ENCODE measurements at places on chromosomes 2 and 18.

GRCh38 chr18:44388329-44388728 is 292.4 kb upstream of the SETBP1 start:
- no peak for DNase-seq

GRCh38 chr2:225052703-225053102 is 10.4 kb upstream of the DOCK10 start:
- DNase-seq, result peak; percentile 42

- peak; percentile 83 for DNase-seq
These were observed 24.9 kb downstream of the MTCL1 start for GRCh38 chr18:8730080-8730827.

- DNase-seq, result no peak
These were observed 333.4 kb downstream of the GBX2 start for GRCh38 chr2:235834781-235835180.

DNA sequence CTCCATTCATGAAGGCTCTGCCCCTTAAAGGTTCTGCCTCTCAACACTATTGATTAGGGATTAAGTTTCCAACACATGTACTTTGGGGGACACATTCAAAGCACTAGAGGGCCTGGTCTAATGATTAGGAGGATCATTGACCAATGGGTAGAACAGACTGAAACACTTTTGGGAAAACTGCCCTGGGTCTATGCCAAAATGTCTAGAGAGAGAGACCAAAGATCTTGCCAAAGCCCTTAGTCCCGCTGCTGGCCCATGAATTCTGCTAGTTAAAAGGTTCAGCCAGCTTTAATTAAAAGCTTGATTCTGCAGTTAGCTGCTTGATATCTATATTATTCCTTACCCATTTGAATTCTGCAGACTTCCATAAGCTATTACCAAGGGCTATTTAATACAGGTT is 613.2 kb downstream of the SLC4A3 start:
- no peak for DNase-seq

GRCh38 chr2:174631009-174631981 is 33.7 kb upstream of the WIPF1 start:
- DNase-seq, result no peak

GRCh38 chr2:196195302-196195701 is 23.9 kb upstream of the STK17B start:
- DNase-seq, result no peak

DNA sequence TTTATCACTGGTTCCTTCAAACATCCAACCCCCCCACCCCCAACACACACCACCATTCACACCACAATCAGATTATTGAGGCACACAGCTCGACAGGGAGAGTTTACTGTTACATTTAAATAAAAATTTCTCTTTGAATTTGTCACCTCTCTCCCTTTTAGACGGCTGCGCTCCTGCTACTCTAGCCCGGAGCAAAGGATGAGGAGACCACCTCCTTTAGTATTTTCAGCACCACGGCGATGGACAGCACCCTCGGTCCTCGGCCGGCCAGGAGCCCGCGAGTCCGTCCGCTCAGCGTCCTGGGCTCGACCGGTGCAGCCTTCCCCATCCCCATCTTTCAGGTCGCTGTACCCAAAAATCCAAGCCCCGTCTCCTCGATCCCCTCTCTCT is 892 bp downstream of the CELF4 start:
- peak; percentile 91 for DNase-seq

DNA sequence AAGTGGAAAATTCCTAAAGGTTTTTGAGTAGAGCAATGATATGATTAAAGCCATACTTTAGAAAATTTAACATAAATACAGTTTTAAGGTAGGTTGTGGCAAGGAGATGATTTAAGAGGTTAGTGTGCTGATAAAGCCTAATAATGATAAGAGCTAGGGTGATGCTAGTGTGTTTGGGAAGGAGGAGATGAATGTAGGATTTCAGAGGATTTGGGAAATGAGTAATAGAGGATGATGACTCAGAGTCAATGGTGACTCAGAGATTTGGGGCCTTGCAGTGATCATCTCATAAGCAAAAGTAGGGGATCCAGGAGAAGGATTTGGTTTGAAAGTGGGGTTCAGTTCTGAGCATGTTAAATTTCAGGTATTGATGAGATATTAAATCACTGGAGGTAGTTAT is 23.3 kb downstream of the STAMBP start:
- no peak for DNase-seq

- DNase-seq, result peak; percentile 62
These were observed 2.3 kb upstream of the MAL start for GRCh38 chr2:95023222-95023597.

DNA sequence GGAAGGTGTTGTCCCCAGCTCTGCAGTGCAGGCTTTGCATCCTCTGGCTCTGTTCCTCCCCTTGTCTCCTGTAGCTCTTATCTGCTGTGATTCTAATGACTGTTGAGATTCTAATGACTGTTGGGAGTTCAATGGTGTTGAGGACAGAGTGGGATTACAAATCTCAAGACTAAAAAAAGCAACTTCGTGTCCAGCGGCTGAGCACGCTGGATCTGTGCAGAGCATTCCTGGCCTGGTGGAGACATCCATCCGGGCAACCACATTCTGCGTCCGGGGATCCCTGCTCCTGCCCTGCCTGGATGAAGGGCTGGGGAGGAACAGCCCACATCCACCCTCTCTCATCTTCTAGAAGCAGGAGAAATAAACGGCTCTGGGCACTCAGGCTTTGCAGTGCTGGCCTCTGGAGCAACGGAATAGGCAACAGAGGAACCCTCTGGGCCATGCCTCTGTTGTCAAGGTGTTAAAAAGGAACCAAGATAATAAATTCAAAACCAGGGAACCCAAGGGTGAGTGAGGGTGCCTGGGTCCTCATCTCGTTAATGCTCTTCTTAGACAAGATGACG is 106.7 kb upstream of the ASB18 start:
- DNase-seq, result no peak

GRCh38 chr2:229832510-229832898 is 89.3 kb downstream of the TRIP12 start:
- DNase-seq, result peak; percentile 17

DNA sequence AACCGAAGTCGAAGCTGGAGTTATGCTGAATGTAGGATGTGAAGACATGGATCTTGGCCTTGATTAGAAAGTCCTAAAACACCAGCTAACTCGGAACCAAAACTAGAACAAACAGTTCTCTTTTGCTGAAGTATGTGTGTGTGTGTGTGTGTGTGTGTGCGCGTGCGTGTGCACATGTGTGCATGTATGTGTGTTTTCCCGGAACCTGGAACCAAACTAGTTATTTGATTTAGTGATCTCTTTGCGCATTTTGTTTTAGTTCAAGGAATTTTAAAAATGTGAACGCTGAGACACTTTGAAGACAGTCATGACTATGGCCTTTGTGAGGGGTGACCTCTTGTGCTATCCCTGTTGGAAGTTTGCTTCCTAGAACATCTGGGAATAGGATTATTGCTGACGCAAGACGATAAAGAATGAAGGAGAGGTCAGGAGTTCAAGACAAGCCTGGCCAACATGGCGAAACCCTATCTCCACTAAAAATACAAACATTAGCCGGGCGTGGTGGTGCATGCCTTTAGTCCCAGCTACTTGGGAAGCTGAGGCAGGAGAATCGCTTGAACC is 23.8 kb downstream of the FHL2 start:
- DNase-seq, result no peak

GRCh38 chr2:236309669-236310029 is 45.4 kb upstream of the ASB18 start:
- no peak for DNase-seq

DNA sequence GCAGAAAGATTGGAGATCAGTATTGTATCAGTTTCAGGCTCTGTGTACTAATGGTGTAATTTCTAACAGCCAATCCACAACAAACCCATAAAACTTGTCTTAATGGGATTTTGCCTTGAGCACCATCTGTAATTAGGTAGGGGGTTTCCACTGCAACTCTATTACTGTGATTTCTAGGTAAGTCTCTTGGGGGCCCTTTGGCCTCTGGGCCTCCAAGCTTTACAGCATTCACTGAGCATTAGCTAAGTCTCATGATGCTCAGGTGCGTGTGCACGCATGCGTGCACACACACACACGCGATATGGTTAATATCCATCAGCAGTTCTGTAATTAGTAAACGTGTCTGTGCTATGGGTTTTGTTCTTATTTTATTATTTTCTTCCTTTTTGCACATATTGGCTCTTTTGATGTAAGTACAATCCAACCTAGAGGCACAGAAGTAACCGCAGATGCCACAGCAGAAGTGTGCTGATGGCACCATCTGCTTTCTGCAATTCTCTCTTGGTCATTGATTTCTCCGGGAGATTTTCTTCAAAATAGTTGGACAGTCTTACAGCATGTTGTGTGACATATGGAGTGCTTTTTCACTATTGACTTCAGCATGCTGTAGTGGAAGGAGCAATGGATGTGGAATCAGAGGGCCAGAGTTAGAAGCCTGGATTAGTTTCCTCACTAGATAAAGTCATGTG is 592.0 kb downstream of the LRRTM4 start:
- no peak for DNase-seq

DNA sequence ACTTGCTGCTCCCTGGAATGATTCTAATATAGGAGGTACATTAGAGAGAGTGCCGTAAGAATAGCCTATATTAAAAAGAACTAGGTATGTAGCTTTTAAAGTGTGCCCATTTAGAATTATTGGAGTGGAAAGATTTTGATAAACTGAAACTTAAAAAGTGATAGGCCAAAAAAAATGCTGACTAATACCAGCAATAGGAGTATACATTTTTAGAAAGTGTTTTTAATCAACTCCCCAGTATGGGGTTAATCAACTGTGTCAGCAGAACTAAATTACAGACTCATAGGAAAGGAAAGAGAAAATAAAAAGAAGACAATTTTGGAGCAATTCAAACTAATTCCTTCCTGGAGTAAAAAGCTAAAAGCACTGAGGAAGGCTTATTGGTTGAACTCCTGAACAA is 13.3 kb upstream of the MEIS1 start:
- DNase-seq, result no peak

- DNase-seq, result no peak
These were observed 1.1 kb upstream of the GAL3ST2 start for GRCh38 chr2:241775223-241776177.

DNA sequence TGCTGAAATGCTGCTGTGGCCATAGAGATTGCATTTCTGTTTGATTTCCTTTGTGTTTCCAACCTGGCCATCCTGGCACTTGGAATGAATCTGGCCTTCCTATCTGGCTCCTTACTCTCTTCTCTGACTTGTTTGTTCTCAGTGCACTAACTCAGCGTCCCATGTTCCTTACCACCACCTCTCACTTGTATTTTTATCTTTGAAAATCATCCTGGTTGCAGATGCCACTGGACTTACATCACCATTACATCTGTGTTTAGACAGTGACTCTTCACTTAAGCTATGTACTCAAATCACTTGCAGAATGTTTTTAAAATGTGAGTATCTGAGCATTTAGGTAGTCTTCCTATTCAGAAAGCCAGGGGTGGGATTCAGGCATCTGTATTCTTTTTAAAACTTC is 239.5 kb downstream of the WDR7 start:
- no peak for DNase-seq

DNA sequence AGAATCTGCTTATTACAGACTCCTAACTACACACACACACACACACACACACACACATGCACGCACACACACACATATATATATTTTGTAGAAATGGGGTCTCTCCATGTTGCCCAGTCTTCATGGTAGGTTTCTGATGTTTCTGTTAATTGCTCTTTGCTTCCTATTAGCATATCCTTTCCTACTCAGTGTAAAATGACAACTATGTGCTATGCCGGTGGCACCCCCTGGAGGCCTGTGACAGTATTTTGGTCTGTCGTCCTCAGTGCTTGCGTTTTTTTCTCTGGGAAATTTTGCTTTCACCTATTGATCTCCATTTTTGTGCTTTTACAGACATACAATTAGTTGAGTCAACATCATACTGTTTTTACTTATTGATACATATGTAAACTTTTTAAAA is 322.1 kb downstream of the LRRTM1 start:
- no peak for DNase-seq

DNA sequence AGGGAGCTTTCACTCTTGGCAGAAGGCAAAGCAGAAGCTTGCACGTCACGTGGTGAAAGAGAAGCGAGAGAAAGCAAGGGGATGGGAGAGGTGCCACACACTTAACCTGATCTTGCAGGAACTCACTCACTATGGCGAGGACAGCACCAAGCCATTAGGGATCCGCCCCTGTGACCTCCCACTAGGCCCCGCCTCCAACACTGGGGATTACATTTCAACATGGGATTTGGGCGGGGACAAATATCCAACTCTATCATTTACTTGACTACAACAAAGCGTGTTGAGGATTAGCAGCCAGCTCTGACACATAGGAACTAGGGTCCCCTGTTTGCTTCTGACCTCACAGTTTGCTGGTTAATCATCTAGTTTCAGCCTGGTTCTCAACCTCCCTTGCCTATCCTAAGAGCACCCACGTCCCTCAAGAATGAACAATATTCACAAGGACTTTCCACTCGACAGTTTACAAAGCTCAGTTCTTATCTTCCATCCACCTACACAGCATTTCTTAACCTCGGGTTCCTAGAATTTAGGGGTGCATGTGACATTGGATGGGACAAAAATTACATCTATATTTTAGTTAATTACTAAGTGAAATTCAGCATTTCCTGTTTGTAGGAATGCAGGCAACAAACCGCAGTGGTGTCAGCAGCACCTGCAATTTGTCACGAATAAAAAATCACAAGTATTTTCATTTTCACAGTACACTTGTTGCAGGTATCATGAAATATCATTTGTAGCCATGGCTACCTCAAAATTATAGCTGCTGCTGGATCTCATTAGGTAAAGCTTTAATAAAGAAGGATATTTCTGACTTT is 36.0 kb downstream of the LBH start:
- DNase-seq, result no peak

GRCh38 chr18:79496978-79497637 is 101.4 kb downstream of the NFATC1 start:
- DNase-seq, result no peak

DNA sequence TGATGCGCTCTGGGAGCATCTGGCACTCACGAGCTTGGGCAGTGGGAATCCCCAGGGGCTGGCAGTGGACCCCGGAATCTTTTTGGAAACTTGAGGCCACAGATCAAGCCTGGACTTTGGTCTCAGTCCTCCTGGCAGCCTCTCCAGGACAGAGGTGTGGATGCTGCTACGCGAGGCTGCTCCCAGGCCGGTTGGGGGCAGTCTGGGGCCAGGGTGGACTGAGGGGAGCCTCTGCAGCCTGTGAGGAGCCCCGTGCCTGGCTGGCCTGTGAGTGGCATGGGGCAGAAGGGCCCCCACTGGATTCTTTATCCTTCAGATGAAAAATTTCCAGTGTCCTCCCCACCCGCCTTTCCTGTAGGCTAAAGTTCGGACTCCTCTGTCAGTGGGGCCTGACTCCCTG is 12.7 kb upstream of the DES start:
- DNase-seq, result no peak

- no peak for DNase-seq
These were observed 297.0 kb upstream of the REV1 start for GRCh38 chr2:99786636-99787390.

GRCh38 chr2:85112906-85113625 is 20.1 kb upstream of the TCF7L1 start:
- no peak for DNase-seq

DNA sequence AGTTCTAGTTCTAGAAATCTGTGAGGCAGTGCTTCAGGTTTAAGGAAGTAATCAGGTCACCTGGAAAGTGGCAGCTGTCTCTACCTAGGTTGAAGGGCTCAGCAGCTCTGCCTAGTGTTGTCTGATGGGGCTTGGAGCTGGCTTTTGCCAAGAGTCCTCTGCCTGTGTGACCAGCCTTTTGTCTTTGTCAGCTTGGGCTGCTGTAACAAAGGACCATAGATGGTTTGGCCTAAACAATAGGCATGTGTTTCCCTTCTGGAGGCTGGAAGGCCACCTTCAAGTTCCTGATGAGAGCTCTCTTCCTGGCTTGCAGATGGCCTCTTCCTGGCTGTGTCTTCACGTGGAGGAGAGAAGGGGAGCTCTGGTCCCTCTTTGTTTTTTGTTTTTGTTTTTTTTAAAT is 13.3 kb downstream of the UBE2F start:
- DNase-seq, result no peak

- DNase-seq, result no peak
These were observed 10.6 kb downstream of the C18orf63 start for GRCh38 chr18:74326231-74326630.
